NCI-H446 treated with DMSO at 0.1 percent for 48 hours (cell line): ENCODE measurements at places on chromosomes 12 and 14.

DNA sequence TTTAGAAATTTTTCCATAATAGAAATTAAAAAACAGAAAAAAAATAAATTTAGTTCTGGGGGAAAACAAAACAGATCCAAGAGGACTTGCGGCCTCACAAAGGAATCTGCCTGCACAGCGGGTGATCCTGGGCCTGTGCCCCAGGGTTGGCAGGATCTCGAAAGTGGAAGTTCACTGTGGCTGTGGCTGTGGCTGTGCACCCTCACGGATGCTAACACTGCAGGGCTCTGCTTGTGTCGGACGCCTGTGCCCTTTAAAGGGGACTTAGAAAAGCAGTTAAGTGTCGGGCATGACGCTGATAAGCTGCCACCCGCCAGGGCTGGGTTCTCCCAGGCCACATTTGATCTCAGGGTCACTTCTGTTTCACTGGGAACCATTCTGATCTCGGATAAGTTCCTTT is 209.1 kb downstream of the TTC7B start:
- DNase-seq = no peak

DNA sequence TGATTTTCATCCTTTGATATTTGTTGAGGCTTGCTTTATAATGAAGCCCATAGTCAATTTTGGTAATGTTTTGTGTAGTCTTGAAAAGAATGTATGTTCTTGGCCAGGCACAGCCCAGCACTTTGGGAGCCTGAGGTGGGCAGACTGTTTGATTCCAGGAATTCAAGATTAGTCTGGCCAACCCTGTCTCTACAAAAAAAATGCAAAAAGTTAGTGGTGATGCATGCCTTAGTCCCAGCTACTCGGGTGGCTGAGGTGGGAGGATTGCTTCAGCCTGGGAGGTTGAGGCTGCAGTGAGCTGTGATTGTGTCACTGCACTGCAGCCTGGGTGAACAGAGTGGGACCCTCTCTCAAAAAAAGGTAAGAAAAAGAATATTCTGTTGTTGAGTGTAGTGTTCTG is 10.8 kb downstream of the ETNK1 start:
- no peak for DNase-seq

GRCh38 chr14:32405856-32406255 is 76.8 kb downstream of the AKAP6 start:
- DNase-seq = no peak

DNA sequence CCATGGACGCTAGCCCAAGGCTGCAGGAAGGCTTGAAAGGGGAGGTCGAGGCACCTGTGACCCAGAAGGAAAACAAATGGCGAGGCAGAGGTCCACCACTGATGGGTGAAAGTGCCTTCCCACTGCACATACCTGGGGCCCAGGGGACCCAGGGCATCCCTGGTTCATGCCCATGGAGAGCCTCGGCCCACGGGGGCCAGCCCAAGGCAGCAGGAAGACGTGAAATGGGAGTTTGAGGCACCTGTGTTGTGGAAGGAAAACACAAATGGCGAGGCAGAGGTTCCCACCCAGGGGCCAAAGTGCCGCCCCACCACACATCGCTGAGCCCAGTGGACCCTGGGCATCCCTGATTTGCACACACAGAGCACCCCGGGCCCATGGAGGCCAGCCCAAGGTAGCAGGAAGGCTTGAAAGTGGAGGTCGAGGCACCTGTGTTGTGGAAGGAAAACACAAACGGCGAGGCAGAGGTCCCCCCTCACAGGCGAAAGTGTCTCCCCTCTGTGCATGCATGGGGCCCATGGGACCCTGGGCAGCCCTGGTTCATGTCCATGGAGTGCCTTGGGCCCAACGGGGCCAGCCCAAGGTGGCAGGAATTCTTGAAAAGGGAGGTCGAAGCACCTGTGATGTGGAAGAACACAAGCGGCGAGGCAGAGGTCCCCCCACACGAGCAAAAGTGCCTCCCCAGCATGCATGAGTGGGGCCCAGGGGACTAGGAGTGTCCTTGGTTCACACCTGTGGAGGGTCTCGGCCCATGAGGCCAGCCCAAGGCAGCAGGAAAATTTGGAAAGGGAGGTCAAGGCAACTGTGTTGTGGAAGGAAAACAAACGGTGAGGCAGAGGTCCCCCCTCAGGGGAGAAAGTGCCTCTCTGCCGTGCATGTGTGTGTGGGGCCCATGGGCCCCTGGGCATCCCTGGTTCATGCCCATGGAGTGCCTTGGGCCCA is 383.3 kb downstream of the ALG10 start:
- DNase-seq = no peak

- no peak for DNase-seq
Measured at GRCh38 chr12:67025543-67026114, 243.5 kb upstream of the CAND1 start.

DNA sequence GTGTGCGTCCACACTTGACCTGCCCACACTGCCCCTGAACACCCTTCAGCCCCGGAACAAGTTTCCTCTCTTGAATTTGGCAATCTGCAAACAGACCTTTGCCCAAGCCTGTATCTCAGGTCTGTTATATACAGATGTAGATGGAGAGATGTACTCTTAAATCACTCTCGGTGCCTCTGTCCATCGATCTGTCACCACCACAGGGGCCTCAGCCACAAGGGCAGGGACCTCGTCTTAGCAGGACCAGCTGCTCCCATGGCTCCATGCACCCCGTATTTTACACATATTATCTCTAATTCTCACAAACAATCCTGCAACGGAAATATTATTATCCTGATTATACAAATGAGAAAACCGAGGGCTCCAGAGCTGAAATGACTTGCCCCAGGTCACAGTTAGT is 313.4 kb downstream of the BCL11B start:
- no peak for DNase-seq

DNA sequence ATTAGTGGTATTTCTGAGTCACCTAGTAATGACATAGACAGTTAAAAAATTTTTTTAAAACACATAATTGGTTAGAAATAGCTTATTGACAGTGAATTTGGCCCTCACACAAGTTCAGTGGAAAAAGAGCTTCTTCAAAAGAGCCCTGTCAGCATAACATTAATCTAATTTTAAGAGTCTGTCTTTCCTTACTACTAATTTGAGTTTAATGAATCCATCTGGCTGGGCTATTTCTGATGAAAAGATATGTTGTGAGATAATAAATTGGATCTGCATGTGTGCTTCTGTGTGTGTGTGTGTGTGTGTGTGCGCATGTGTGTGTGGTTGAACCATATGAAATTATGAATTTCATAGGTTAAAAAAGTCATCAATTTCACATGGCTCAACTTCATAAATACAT is 1045.2 kb downstream of the FLRT2 start:
- peak; percentile 42 for DNase-seq

DNA sequence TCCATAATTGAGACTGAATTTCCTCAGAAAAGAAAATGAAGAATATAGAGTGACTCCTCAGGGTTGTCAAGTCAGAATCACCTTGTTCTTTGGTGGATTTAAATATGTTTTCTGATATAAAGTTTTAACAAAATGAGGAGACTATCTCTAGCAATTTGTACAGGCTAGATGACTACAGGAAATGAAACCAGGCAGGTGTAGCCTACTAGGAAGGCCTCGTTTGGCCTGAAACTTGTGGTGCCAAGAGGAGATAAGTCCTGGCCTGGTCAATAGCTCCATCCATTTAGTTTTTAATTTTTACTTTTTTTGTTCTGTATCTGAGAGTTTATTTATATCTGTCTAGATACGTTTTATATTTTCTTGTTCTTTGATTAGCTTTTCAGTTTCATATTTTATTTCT is 41.5 kb downstream of the SNAPC1 start:
- DNase-seq = no peak

GRCh38 chr14:69658664-69659261 is 47.4 kb downstream of the SUSD6 start:
- no peak for DNase-seq

GRCh38 chr14:93528884-93529558 is 98.3 kb downstream of the UNC79 start:
- DNase-seq = no peak

GRCh38 chr12:123096741-123097140 is 54.1 kb downstream of the PITPNM2 start:
- DNase-seq = no peak

- DNase-seq = no peak
Measured at GRCh38 chr14:23121361-23121771, 2.3 kb upstream of the CEBPE start.

- no peak for DNase-seq
Measured at GRCh38 chr12:131363393-131363792, 347.5 kb upstream of the SFSWAP start.

DNA sequence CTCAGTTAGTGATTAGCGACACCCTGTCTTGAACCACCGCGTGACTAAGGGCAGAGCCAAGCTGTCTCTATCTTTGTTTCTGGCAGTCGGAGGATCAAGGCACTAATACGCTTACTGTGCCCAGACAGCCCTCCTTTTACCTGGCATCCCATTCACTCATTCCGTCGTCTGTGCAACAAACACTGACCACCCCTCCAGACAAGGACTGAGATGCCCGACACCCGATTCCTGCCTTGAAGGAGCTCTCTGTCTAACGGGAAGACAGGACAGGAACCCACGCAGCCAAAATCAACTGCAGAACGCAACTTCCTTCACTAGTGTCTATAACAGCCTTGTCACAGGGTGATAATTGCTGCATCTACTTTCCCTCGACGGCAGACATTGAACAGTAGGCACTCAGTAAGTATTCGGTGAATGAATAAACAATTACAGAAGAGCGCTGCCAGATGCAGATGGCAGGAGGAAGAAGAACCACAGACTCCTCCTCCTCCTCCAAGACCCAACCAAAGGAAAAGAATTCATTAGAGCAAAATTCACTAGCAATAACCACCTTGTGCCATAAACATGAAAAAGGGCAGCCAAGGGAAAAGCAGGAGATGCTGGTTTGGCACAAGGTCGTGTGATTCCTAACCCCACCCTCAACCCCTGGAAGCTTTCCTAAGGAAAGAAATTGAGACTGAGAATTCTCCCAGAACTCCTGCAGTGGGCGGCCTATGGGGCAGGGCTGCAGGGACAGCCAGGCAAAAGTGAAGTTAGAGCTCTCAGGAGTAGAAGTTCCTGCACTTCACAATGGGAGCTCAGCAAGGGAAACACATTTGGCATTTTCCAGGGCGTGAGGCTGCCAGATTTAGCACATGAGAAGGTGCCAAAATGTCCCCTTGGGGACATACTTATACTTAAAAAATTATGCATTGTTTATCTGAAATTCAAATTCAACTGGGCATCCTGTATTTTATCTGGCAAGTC is 186.6 kb upstream of the DIO3 start:
- no peak for DNase-seq

- no peak for DNase-seq
Measured at GRCh38 chr12:58932806-58933681, 12.7 kb upstream of the LRIG3 start.

- DNase-seq = no peak
Measured at GRCh38 chr12:54958048-54958658, 26.4 kb downstream of the TESPA1 start.
